Hypothalamus (tissue), 51 donors: ENCODE measurements at places on chromosomes 6 and 20.
A peak's percentile ranks its signal among the peaks of the same experiment; 100 is the strongest.

DNA sequence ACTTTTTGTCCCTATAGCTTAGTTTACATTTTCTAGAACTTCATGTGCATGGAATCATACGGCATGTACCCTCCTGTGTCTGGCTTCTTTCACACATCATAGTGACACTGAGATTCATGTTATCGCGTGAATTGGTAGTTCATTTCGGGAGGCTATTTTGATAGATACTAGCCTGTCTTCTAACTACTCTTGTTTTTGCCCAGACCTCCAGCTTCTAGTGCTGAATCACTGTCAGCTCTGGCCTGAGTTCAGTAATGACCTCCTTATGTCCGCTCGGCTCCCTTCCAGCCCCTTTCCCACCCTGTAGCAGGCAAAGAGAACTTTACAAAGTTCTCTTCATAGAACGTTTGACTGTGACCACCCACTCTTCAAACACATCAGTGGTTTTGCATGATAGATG lies 14.1 kb downstream of the MYBL2 start:
- no peak for DNase-seq

- DNase-seq: no peak
These were observed 77.0 kb upstream of the SGK1 start for GRCh38 chr6:134394905-134395304.

DNA sequence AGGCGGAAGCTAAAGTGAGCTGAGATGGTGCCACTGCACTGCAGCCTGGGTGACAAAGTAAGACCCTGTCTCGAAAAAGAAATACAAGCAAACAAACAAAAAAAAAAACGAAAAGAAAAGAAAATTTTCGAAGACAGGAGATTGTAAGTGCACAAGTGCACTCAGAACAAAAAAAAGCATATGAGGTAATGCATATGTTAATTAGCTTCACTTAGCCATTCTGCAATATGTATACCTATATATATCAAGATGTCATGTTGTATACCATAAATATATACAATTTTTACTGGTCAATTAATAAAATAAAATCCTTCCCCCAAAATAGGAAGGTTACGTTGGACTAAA lies 127.5 kb downstream of the RIN2 start:
- no peak for DNase-seq

- DNase-seq: no peak
These were observed 690 bp downstream of the GDAP1L1 start for GRCh38 chr20:44247586-44248409.

DNA sequence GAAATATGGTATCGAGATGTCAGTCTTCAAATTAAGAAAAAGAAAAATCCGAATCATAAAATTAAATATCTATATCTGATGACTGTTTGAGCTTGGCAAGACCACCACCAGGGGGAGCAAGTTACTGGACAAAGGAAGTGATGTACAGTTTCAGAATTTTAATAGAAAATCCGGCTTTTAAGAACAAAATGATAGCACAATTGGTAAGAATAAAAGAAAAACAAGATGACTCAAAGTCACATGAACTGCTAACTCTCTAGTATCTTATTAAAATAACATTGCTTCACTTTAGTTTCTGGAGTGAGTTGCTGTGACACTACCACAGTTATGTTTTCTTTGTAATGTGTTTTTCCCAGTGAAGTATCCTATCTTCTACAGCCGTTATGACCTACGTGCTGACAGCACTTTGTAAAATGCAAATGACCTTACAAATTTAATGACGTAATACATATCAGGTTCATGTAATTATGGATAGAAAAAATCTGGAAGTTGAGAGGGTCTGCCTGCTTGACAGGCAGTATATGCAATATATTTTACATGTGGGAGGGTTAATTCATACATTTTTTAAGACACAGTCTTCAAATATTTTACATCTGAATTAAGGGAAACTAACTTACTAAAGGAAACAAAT lies 405.3 kb upstream of the HS3ST5 start:
- DNase-seq: peak; percentile 1

GRCh38 chr6:116104636-116105035 lies 4.0 kb downstream of the NT5DC1 start:
- no peak for DNase-seq

DNA sequence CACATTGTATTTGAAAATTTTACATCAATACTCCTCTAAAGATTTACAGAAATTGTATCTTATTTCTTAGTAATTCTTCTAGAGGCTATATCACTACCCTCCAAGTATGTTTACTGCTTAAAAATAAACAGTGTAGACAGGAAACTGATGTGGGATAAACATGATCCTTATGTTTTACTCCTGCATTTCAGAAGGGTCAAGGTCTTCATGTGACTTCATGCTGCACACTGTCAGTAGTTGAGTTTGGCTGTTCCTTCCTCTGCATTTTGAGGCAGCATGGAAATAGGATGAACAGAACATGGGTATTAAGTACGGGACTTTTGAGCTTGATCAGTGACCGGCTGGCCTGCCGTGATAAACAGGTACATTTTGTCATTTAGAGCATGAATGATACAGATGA lies 179.2 kb upstream of the FERMT1 start:
- no peak for DNase-seq

GRCh38 chr6:132130626-132131298 lies 179.6 kb upstream of the CCN2 start:
- no peak for DNase-seq

DNA sequence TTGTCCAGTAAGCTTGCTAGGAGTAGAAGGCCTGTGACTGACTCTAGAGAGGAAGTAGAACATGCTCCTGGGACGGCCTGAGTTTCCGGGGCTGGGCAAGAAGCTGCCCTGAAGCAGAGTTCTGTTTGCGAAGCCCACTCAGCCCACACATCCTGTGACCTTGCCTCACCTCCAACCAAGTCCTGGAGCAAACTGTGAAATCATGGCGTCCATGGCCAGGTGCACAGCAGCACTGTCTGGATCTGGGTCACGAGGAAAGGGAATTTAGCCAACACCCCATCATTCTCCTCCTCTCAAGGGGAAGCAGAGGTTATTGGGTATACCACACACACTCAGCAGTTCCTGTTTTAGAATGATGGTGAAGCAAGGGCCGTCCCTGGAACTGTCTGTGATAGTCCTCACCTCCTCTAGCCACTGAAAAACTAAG lies 87.5 kb downstream of the CRYBG1 start:
- DNase-seq: no peak

GRCh38 chr20:49999329-49999728 lies 16.5 kb downstream of the SNAI1 start:
- no peak for DNase-seq

DNA sequence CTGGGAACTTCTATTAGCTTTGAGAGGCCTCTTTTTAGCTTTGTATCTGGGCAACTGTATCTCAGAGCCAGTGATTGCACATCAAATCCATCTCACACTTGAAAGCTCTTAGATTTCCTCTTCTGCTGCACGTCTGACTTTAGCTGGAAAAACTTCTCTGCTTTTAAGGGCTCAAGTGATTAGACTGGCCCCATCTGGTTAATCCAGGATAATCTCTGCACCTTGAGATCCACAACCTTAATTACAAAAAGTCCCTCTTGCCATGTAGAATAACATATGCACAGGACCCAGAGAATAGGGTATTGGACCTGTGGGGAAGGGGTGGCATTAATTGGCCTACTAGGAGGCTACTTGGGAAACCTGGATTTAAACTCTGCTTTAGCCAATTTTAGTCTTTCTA lies 24.2 kb downstream of the KLHL31 start:
- DNase-seq: no peak

GRCh38 chr6:99232056-99232455 lies 117.4 kb downstream of the FAXC start:
- no peak for DNase-seq

- no peak for DNase-seq
These were observed 318.2 kb downstream of the SAMD5 start for GRCh38 chr6:147826698-147827097.

DNA sequence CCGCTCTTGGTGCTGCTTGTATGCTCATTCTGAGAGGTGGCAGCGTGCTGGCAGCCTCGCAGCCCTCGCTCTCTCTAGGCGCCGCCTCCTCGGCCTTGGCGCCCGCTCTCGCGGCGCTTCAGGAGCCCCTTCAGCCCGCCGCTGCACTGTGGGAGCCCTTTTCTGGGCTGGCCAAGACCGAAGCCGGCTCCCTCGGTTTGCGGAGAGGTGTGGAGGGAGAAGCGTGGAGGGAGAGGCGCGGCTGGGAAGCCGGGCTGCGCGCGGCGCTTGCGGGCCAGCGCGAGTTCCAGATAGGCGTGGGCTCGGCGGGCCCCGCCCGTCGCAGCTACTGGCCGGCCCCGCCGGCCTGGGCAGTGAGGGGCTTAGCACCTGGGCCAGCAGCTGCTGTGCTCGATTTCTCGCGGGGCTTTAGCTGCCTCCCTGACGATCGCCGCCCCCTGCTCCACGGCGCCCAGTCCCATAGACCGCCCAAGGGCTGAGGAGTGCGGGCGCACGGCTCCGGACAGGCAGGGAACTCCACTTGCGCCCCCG lies 19.5 kb upstream of the FAM8A1 start:
- DNase-seq: no peak

- no peak for DNase-seq
These were observed 198.8 kb upstream of the CDYL start for GRCh38 chr6:4577406-4577805.

GRCh38 chr6:30862156-30862875 lies 22.0 kb upstream of the DDR1 start:
- no peak for DNase-seq

DNA sequence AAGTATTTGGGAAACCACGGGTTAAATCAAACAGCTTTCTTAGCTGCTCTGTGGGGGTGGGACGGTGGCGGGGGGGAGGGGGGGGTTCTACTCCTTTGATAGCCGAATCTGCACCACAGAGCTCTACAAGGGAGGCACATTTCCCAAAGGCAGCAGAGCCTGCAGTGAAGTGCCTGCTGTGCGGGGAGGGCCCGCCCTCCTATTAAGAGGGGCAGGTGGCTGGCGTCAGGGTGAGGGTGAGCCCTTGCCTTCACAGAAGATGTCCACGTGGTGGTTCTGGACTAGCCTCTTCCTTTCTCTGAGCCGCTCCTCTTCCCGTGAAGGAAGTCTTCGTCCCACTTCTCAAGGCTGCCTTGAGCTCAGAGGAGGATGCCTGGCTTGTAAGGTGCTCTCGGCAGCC lies 174.9 kb upstream of the THBS2 start:
- DNase-seq: no peak

DNA sequence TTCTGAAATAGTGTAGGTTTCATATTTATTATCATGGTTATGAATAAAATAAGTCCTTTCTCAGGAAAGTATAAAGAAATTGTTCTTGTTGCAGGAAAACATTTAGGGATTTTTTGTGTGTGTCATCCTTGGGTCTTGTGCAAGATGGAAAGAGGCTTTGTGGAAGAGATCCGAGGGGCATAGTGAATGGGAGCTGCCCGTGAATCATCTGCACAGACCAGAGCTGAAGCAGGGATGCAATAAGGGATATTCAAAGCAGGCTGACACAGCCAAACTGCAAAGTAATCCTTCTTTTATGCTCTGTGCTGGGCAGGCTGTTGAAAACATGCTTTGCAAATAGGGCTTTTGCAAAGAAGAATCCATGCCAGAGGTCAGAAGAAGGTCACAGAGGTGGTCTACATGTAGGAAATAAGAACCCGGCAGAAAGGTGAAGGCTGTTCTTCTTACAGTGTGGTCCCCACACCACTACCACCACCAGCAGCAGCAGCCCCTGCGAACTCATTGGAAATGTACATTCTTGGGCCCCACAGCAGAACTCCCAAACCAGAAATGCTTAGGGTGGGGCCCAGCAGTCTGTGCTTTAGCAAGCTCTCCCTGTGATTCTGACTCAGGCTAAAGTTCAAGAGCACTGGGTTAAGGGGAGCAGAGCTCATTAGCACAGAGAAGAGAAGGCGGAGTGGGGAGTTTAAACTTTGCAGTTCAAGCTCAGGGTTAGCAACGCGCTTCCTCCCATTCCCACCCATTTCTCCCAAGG lies 237.6 kb downstream of the QKI start:
- DNase-seq: no peak

DNA sequence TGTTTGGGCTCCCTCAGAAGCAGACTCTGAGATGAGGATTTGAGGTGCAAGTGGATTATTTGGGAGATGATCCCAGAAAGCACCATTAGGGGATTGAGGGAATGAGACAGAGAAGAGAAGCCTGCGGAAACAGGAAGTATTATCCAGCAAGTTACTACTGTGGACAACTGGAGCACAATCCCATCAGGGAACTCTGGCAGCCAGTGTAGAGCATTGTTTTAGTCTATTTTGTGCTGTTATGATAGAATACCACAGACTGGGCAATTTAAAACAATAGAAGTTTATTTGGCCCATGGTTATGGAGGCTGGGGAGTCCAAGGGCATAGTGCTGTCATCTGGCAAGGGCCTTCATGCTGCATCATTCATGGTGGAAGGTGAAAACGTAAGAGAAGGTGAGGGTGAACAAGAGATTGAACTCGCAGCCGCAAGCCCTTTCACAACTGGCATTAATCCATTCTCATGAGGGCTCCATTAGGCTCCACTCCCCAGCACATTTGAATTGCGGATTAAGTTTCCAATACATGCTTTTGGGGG lies 43.5 kb upstream of the SLC9A8 start:
- no peak for DNase-seq

GRCh38 chr6:50846144-50846851 lies 27.6 kb downstream of the TFAP2B start:
- DNase-seq: no peak

- DNase-seq: no peak
These were observed 90.7 kb upstream of the CCDC28A start for GRCh38 chr6:138682704-138683527.

DNA sequence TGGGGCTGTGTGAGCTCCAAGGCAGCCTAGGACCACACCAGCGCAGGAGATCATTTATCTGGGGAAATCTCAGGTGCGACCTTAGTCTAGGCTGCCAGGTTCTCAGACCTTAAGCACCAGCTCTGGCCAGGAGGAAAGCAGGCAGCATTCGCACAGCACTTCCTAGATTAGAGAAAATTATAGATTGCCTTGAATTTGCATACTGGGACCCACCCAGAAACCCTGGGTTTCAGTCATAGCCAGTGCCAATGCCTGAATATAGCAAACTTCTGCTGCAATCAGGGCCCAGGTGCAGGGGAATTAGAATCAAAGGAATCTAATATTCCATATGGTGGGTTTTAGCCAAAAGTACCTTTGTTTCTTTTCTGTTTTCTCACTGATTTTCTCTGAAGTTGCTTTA lies 204.3 kb upstream of the CST7 start:
- no peak for DNase-seq

DNA sequence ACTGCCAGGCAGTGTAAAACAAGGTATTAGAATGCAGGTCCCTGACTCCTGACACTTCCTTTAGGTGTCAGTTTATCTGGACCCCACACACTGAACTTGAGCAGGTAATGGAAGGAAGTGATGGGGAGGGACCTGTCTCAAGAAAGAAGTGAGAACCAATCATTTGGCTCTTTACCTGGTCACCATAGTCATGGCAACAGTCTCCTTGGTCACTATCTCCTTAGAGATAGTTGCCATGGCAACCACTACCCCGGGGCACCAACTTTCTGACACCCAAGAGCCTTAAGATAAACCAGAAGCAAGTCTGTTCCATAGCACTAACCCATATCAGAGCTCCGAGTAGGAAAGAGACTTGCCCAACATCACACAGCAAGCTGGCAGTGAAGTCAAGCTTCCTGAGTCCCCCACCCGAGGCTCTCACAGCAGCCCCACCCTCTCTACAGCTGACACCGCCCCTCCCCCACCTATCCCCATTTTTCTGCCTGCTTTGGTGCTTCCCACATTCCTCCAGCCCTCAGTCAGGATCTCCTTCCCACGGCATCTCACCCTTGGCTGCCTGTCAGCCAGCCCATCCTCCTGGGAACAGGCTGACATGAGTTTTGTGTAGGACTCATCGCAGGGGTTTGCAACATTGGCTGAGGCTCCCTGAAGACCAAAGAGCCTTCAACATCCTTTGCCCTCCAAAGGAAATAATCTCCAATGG lies 16.3 kb upstream of the HM13 start:
- DNase-seq: no peak
